Esophagus muscularis mucosa (tissue), 4 donors: ENCODE measurements at places on chromosomes 7 and 10. TPM values are rescaled to one million over a fixed set of nuclear protein-coding genes. Genes with fewer than 3 reads are reported as not detected.
A peak's percentile ranks its signal among the peaks of the same experiment; 100 is the strongest.

DNA sequence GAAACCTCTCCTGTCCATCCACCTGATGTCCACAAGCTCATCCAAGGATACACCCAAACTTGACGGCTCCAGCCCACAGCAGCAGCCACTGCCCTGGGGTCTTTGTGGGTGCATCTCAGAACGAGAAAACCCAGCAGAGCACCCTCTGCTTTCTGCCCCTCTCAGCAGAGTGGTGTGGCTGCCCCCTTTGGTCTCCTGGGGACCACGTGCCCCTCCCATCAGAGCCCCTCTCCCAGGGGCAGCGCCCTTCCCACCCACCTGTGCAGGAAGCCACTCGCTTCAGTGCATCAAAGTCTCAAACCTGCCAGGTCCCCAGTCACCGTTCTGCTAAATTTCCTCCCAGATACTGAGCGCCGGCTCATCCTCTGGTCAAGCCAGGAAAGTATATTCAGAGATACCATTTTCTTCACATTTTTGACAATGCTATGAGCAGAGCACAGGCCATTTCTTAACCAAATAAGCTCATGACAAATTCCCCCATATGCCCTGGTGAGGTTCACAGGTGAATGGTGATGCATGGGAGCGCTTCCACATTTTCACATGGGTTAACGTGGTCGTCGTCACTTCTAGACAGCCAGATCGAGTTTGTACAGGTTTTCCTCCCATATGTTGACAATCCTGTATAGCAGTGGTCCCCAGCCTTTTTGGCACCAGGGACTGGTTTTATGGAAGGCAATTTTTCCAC is 32.4 kb downstream of the CAMK2B start:
- DNase-seq = peak; percentile 83

Gene GPNMB
- 75.2 TPM for total RNA-seq

Gene PALD1
- total RNA-seq = 14.6 TPM

DNA sequence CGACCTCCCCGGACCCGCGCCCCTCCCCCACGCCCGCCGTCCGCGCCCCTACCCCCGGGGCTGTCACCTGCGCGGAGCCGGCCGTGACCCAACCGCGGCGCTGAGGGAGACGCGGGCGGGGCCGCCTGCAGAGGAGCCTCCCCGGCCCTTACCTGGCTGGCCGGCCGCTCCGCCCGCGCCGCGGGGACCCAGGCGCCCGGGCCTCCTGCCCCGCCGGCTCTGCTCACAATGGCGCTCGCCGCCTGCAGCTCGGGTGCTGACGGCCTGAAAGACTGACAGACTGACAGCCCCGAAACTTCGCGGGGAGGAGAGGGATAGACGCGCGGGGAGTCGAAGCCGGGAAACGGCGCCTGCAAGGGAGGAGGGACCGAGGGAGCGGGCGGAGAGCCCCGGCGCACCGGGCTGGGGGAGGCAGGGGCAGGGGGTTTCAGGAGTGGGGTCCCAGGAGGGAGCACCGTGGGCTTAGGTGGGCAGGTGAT is 393 bp downstream of the ZNF467 start:
- DNase-seq = no peak

DNA sequence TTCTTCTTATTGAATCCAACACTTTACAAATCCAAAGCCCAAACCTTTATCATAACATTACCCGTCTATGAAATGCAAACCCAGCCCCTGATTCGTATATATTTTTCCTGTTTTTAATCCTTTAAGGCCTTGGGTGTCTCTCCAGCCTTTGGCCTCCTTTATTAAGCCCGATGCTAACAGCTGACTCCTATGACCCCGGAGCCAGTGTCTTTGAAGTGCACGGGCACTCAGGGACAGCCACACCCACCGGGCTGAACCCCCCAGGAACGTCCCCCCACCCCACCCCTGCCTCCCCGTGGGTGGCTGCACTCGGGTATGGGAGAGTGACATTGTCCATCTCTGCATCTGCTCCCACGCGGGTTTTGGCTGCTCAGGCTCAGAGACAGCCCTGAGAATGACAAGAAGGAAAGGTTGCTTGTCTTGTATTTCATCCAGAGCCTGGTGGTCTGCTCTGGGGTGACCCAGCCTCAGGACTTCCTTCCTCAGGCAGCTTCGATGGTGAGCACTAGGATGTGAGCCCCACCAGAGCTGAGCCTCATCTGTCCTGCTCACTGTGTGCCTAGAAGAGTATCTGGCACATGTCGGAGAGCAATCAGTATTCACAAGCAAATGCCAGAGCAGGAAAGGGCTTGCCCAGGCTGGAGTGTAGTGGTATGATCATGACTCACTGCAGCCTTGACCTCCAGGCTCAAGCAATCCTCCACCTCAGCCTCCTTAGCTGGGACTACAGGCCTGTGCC is 210.4 kb downstream of the SKIDA1 start:
- no peak for DNase-seq

- DNase-seq = peak; percentile 83
These were observed 133.3 kb upstream of the PODXL start for GRCh38 chr7:131689662-131690234.

GRCh38 chr7:106504645-106505044 is 156.3 kb downstream of the CCDC71L start:
- no peak for DNase-seq

GRCh38 chr7:80499350-80499953 is 12.4 kb downstream of the GNAT3 start:
- no peak for DNase-seq

Gene CPA2
- not detected for total RNA-seq

Gene TAS2R41
- not detected for total RNA-seq

GRCh38 chr7:135672560-135673359 is 10.4 kb downstream of the STMP1 start:
- DNase-seq = peak; percentile 47

GRCh38 chr7:47028284-47028683 is 553.6 kb downstream of the TNS3 start:
- no peak for DNase-seq

Gene FAM131B
- 2.0 TPM for total RNA-seq

Gene KLLN
- total RNA-seq = 0.52 TPM

Gene HELLS
- total RNA-seq = 1.3 TPM

- DNase-seq = no peak
These were observed 102.2 kb upstream of the NANOS1 start for GRCh38 chr10:118927321-118927720.

DNA sequence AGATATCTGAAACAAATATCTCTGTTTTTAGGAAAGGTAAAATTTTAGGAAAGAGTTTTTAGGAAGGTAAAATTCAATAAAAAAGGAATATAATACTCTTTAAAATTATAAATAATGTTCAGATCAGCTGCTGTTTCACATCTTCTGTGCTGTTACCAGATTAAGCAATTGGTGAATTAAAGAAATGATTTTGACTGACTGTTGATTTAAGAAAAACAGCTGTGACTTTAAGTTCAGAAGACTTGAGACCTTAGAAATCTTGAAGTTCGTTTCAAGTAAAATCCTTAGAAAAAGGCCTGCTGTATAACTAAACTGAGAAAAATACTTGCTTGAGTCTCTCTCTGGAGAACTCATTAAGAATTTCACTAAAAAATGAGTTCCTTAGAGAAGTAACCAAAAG is 250.6 kb downstream of the DOCK4 start:
- DNase-seq = no peak

Gene CNPY1
- total RNA-seq = not detected

DNA sequence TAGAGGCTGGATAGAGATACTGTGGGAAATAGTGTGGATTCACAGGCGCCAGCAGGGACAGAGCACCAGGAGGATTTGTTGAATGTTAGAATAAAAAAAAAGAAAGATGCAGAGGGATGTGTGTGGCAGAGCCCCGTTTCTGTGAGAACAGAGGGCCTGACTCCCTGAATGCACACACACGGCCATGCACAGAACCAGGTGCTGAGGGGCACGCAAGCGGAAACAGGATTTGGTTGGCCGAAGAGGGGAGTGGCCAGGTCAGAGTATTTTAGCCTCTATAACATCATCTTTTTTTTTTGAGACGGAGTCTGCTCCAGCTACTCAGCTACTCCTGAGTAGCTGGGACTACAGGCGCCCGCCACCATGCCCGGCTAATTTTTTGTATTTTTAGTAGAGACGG is 21.9 kb downstream of the IQCE start:
- DNase-seq = no peak

DNA sequence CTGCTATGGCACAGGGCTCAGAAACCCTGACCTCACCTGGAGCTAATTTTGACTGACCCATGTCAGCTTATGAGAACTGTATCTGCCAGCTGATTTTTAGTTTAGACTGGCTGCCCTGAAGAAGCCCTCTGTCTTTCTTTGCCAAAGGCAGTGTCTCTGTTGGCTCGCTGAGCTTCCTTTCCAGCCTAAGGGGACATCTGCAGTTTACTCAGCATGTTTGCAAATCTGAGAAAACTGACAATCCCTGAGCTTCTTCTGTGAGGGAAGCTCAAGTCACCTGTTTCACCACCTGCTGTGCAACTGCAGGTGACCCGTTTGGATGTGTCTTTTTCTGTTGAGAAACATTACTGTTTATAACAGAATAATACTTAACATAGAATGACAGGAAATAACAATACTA is 46.0 kb downstream of the PRKAR2B start:
- no peak for DNase-seq

DNA sequence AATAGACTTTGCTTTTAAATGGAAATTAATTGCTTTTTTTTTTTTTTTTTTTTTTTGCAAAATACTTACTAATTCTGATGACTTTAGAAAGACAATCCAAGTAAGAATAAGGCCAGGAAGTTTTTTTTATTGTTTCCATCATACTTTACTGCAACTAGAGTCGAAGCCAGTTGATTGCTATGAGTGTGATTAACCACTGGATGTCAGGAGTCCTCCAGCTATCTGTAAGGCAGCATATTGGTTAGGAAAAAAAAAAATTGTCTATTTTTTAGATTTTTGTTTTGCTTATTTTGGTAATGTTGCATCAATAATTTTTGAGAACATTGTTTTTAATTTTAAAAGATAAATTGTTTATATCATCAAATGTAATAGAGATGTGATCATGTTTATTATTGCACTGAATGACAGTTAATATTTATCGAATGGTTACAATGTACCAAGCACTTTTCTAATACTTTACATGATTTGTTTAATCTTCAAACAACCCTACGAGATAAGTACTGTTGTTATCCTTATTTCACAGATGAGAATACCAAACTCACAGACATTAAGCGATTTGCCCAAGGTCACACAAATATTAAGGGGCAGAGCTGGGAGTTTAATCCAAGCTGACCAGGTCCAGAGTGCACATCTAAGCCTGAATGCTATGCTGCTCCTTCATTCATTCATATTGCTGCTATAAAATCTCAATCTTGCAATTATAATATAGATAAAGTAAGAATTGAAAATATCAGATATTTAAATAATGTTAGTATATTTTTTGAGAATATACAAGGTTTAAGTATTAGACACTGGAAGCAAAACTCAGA is 19.9 kb upstream of the LMOD2 start:
- DNase-seq = no peak

- no peak for DNase-seq
These were observed 13.7 kb upstream of the CLDN4 start for GRCh38 chr7:73817121-73817520.

DNA sequence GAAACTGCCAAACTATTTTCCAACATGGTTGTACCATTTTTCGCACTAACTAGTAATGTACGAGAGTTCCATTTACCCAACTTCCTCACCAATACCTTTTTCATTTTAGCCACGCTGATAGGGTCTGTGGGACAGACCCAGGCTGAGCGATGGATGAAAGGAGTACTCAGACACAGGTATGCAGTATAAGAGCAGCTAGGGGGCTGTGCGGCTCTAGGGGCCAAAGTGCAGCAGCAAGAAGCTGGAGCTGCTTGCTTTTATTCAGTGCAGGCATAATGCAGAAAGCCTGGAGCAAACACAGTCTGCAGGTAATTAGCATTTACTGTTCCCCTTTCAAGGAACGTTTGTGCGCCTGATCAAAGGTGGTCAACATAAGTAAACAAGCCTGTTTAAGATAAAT is 21.0 kb downstream of the UCMA start:
- no peak for DNase-seq

Gene SCRN1
- 86.5 TPM for total RNA-seq

DNA sequence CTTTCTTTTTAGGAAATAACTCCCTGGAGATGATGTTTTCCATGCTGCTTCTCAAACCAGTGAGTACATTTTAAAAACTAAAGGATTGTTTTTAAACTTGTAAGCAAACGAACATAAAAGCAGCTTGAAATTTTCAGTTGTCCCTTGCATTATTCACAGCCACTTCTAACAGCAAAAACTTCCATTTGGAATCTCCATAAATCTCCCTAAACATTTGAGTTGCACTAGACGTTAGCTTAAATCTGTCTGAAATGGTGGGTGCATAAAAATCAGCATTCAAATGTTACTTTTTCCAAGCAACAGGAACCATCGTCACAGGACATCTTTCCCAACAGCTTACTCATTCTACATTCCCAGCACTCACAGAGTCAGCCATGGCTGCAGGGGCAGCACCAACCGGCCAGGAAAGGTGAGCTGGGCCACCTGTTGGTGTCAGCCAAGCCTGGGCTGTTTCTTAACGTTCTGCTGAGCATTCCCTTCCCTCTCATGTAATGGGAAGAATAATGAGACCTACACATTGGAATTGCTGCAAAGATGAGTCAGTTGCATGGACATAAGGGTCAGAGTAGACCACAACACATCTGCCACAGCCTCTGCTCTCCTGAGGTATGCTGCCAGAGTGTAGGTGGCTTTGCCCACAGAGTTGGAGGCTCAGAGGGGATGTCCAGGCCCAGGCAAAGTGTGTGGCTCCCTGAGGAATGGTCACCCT is 163.2 kb downstream of the TNS3 start:
- DNase-seq = no peak

GRCh38 chr10:113061557-113061956 is 111.5 kb downstream of the TCF7L2 start:
- DNase-seq = no peak

Gene FOXP2
- total RNA-seq = 42.9 TPM

Gene FGF8
- total RNA-seq = not detected

GRCh38 chr10:1809139-1809741 is 71.9 kb upstream of the ADARB2 start:
- DNase-seq = no peak

DNA sequence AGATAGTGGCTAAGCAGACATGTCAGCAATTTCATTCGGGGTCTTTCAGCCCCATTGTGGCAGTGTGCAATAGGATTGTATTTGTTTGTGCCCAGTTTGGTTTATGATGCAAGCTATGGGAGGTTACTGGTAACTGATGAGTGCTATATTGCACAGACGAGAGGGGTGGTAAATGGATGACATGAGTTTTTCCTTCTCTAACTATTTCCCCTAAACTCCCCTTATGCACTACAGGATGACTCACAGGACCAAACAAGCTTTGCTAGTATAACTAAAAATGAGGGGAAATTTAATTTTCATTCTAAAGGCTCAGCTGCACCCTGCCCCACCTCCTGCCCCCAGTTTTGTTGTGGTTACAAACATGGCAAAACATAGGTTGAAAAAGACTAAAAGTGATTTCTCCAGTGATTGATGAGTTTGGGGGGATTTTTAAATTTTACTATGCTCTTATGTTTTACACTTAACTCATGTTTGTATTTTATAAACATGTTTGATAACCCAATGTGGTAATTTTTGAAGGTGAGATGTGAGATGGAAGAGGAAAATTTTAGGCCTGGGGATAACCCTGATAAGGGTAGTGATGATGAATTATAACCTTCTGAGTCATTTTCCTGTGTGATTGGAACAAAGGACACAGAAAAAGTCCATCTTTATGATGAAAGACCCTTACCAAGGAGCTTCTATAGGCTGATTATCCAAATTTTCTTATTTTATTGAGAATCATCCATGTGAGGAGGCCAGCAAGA is 60.8 kb upstream of the NAMPT start:
- no peak for DNase-seq
